ENCODE measurements at places on chromosomes 2 and 18.

DNA sequence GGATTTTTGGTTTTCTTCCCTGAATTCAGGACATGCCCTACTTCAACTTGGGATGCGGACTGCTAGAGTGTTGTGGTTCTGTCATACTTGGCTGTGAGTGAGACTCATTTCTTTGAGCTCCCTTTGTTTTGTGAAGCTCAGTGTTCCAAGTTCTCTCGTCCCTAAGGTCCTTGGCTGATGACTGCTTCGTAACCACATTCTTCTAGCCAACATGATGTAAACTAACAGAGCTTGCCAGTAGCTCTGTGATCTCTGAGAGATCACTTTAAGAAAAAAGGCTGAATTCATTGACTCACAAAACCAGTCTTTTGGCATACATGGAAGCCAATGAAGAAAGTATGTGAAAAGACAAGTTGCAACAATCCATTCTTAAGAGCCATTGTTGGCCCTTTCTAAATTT lies 96.9 kb upstream of the MSTN start:
- ATAC-seq: no peak

- peak; percentile 63 for ATAC-seq
Measured at GRCh38 chr2:127081826-127082633, 24.9 kb downstream of the BIN1 start.

- ATAC-seq: no peak
Measured at GRCh38 chr2:15262792-15263191, 298.3 kb downstream of the NBAS start.

DNA sequence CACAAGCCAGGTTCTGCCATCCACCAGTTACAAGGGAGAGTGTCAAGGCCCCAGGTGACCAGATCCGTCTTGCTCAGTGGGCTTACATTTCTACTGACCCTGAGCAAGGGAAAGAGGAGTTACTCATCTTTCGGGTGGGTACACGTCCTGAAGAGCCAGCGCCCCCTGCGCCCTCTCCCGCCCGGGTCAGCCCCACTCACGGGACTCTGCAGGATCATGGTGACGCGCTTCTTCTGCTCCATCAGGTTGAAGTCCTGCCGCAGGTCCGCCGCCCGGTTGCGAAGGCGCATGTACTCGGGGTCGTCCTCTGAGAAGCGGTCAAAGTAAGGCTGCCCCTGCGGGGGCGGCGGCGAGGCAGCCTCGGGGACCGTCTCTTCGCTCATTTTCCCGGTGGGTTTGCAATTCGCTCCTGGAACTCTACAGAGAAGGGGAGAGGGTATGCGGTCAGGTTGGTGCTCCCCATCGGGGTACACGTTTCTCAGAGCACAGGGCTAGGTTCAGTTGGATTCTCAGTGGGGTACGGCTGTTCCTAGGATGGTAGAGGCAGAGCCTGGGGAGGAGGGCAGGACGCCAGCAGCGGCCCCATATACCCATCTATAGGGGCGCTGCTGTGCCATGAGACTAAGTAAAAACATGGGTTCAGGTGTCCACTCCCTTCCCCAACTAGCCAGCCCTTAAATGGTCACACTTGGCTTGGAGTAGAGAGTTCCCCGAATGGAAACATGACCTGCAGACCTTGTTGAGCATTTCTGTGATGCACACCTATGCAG lies 61.8 kb downstream of the ADD2 start:
- ATAC-seq: no peak

GRCh38 chr2:215369181-215369760 lies 57.4 kb downstream of the ATIC start:
- ATAC-seq: no peak

- no peak for ATAC-seq
Measured at GRCh38 chr18:21894619-21895367, 154.2 kb downstream of the MIB1 start.

GRCh38 chr2:6069381-6069780 lies 377.2 kb downstream of the SOX11 start:
- no peak for ATAC-seq

DNA sequence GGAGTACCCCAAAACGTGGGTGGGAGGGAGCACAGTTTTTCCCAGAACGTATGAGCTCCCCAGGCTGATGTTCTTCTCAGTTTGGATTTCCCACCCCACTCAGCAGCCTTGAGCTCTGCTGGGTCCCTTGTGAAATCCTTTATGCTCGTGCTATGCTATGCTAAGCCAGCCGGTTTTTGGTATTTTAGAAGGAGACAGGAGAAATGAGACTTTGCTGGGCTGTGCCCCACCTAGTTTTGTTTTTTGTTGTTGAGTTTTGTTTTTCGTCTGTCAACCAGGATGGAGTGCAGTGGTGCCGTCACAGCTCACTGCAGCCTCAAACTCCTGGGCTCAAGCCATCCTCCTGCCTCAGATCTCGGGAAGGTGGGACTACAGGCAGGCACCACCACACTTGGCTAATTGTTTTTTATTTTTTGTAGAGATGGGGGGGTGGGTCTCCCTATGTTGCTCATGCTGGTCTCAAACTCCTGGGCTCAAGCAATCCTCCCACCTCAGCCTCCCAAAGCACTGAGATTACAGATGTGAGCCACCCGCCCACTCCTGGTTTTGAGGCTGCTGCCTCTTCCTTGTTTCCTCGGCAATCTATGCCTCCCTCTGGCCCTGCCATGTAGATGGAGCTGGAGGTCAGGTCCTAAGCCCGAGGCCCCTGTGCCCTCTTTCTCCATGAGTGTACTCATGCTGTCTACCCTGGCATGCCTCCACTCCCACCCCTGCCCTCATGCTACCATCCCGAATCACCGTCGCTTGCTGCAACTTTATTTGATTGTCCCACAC lies 17.5 kb upstream of the MGAT4A start:
- ATAC-seq: no peak

GRCh38 chr2:189579585-189580186 lies 900 bp downstream of the SLC40A1 start:
- ATAC-seq: no peak

DNA sequence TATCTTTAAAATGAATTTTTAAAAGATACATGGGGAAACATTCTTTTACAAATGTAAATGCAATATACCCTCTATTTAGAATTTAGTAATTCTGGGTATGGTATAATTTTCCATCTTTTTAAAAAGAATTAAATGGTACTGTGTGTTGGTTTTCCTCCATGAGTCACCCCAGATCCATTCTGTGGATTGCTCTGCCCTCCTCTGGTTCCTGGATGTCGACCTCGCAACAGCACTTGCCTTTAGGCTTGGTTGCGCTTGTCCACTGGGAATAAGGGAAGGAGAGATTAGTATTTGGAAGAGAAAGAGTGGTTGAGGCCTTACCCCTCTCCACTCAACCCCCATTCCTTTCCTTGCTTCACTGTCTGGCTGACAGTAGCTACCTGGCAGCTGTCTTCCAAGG lies 90.4 kb downstream of the FTCDNL1 start:
- ATAC-seq: no peak

DNA sequence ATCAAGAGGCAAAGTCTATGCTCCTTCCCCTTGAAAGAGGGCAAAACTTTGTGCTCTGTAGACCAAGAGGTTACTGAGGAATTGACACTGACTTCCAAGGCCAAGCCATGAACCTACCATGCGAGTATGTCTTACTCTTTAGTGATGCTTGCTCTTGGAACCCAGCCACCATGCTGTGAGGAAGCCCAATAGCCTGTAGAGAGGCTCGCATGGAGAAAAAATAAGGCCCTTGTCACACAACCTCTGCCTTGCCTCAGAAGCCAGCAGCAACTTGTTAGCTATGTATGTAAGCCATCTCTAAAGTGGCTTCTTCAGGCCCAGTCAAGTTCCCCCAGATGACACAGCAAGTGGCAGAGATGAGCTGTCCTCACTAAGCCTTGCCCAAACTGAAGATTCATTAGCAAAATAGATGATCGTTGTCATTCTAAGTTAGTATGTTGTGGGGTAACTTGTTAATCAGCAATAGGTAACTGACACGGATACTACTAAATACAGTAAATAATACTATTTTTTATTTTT lies 66.1 kb upstream of the RGPD5 start:
- no peak for ATAC-seq

DNA sequence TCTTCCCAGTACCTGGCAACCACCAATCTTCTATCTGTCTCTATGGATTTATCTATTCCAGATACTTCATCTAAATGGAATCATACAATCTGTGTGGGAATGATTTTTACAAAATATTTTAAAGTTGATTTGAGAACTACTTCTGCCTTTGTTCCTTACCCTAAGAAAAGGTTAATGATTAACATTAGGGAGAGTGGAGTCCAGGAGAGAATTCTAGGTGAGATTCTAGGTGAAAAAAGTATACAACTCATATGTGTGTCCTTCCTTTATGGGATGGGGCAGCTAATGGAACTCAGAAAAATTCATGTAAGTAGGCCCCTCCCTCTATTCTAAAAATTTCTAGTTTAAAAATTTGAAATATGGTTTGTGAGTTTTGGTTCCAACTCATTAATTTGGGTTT lies 35.9 kb upstream of the WDSUB1 start:
- no peak for ATAC-seq

DNA sequence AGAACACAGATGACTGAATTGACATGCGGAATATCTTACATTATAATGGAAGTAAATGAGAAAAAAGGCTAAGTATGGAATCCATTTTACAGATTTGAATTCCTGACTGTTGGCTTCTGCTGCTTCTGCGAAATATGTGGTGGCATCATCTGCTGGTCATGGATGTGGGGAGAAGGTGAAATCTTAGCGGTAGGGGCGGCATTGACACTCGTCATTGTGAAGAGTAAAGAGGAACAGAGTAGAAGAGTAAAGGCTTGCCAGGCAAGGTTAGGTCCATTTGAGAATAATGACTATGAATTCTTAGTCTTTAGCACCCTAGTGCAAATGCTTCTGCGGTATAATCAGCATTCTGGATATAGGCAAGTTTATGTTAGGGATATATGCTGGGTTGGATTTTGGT lies 32.4 kb downstream of the ACTR3 start:
- ATAC-seq: no peak

GRCh38 chr2:5175231-5175630 lies 517.0 kb upstream of the SOX11 start:
- ATAC-seq: no peak

GRCh38 chr2:176565641-176566323 lies 296.5 kb downstream of the MTX2 start:
- no peak for ATAC-seq

DNA sequence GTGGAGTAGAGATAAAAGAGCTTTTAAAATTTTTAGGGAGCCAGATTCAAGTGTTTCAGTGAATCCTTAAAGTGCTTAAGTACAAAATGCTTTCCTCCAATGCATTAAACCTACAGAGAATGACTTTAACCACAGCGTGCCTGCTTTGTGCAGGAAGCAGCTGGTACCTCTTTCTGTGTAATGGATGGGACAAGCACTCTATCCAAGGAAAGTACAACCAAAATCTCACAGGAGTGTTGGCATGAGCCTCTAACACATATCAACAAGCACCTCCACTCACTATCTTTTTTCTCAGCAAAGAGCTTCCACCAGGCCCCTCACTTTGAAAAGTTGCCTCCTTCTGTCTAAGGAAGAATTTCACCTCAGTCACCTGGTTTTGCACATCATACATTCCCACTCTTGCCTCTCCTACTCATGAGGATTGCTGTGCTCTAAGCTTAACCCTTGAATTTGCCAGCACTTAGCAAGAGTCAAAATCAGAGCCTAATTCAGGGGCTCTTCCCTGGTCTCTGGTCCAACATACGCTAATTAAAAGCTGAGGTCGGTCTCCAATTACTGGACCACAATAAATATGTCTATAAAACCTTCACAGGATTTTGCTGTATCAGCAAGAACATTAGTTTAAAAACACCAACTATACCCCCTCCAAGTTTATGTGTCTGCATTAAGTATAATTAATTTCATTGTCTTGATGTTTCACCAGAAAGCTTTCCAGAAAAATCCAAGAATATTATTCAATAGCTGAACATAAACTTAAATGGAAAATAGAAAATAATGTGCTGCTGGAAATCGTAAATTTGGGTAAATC lies 68.9 kb downstream of the ZNF521 start:
- no peak for ATAC-seq

DNA sequence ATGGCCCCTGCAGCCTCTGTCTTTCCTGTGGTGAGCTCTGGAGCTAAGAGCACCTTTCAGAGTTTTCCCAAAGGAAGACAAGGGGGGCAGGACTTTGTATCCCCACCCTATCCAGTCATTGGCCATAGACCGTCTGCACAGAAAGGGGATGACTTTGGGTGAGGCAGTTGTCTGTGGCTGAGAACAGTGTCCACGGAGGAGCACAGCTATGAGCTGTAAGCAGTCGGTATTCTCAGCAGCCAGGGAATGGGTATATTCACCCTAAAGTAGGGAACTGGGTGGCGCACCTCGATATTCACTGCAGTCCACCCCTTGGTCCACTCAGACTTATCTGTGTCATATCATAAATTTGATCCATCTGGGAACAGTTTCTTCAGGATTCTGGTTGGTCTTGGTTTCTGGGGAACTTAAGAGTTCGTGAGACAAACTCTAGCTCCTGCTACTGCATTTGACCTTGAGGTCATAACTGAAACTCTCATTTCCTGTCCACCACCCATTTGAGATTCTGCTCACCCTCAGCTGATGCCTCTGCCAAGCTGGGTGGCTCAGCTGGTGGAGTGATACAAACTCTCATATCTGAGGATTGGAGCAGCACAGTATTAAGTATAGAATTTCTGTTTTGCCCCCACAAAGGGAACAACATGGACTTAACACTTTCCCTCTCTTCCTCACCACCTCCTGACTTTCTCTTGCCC lies 45.2 kb upstream of the SCG2 start:
- no peak for ATAC-seq

GRCh38 chr2:1222056-1222455 lies 191.2 kb upstream of the TPO start:
- no peak for ATAC-seq

DNA sequence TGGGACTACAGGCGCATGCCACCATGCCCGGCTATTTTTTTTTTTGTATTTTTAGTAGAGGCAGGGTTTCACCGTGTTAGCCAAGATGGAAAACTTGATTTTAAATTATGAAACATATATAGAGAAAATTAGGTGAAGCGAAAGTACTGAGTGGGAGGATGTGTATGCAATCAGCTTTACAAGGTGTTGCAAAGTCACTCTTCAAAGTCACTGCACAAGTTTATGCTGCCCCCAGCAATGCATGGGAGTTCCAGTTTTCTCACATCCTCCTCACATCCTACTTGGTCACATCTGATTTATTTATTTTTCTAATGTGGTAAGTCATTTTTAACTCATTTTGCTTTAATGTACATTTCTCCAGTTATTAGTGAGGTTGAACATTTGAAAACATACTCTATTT lies 49.2 kb upstream of the CHN1 start:
- ATAC-seq: no peak

- no peak for ATAC-seq
Measured at GRCh38 chr2:215619022-215619958, 183.4 kb upstream of the FN1 start.

- ATAC-seq: no peak
Measured at GRCh38 chr2:127637725-127638252, 8.2 kb upstream of the GPR17 start.

DNA sequence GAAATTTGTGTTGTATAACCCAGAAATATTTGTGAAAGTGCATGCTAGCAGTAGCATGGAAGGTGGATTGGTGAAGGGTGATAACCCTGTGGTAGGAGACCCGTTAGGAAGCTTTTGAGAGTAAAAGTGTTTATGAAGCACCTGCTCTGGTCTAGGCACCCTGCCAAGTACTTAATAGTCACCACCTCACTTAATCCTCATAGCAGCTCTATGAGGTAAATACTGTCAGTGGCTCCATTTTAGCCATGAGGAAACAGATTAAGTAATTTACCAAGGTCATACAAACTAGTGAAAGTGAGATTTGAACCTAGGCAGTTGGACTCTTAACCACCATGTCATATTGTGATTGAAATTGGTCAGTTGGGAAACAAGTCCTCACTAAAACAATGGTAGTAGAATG lies 66.8 kb downstream of the TET3 start:
- no peak for ATAC-seq
